ENCODE measurements at places on chromosomes 11 and 22. TPM values are rescaled to one million over a fixed set of nuclear protein-coding genes. Genes with fewer than 3 reads are reported as not detected.

TRIM66 gene
- 22.4 TPM for total RNA-seq

SYCE3 gene
- total RNA-seq: 0.58 TPM

DNA sequence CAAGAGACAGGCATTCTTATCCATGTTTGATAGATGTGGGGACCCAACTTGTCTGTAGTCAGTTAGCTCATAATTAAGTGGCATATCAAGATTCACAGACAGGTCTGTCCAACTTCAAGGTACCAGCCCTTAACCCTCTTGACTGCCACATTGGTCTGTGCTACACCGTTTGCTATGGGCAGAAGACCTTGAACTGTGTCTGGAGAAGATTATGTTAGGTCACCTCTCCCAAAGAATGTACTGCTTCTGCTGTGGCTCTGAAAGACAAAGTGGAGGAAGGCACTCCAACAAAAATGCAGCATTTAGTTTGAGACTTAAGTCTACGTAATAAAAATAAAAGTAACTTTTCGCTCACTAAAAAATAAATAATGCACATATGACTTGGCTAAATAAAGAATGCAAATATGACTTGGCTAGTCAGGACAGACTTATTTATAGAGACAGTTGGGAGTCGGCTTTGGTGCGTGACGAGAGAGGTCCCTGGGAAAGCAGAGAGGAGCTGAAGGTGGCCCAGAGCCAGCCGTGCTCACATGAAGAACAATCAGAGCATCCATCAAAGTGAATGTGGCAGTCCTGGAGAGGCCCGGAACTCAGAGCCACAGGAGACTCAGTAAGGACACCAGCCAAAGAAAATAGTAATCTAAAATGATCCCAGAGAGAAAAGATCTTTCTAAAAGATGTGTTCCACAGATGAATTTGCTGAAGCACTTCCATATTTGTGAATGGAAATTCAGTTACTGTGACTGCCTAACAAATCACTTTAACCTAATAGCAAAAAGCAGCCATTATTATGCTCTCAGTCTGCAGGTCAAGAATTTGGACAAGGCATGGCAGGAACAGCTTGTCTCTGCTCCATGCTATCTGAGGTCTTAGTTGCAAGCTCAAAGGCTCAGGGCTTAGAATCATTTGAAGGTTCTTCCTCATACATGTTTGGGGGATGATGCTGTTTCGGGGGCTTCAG, 35.0 kb downstream of the CWC15 start:
- no peaks in the 10 kb centered on the region for H3K36me3 ChIP-seq
- peaks cover 16% of the 10 kb centered on the region for H3K4me1 ChIP-seq
- no peak for DNase-seq

DNA sequence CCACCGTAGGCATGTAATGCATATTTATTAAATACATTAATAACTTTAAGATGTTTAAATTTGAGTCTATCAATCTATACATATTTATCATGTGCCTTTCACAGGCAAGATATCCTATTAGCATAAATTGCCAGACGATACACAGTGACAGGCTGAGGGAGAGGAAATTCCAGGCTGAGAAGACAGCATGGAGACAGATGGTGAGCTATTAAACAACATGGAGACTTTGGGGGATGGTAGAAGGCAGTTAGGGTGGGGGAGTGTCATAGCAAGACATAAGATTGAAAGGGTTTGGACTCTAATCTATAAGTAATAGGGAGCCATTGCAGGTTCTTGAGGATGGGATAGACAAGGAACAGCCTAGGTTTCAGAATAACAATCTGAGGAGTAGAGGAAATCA, 138.5 kb downstream of the NXPE2 start:
- H3K4me3 ChIP-seq: no peak overlapping the region
- no peaks in the 10 kb centered on the region for H3K27me3 ChIP-seq
- H3K36me3 ChIP-seq: no peaks in the 10 kb centered on the region
- H3K27ac ChIP-seq: no peak overlapping the region
- no peak for DNase-seq

- peaks cover 61% of the 10 kb centered on the region for H3K27me3 ChIP-seq
- no peak overlapping the region for H3K27ac ChIP-seq
- H3K4me1 ChIP-seq: peaks cover 21% of the 10 kb centered on the region
Measured at GRCh38 chr11:43944761-43945311, 2.4 kb downstream of the C11orf96 start.

All from activated CD4-positive, alpha-beta memory T cell treated with anti-CD3 and anti-CD28 coated beads, Interleukin-2, amount 10 ng/mL, durations not matched to agents 7 days and 5 days (primary cell).